ENCODE measurements at places on chromosomes 2 and 18.

GRCh38 chr18:35822413-35822812, 150.1 kb upstream of the RMP24 start:
- DNase-seq: no peak

GRCh38 chr2:2123238-2123637, 207.8 kb downstream of the MYT1L start:
- no peak for DNase-seq

GRCh38 chr18:34650121-34650545, 60.0 kb upstream of the DTNA start:
- DNase-seq: no peak

DNA sequence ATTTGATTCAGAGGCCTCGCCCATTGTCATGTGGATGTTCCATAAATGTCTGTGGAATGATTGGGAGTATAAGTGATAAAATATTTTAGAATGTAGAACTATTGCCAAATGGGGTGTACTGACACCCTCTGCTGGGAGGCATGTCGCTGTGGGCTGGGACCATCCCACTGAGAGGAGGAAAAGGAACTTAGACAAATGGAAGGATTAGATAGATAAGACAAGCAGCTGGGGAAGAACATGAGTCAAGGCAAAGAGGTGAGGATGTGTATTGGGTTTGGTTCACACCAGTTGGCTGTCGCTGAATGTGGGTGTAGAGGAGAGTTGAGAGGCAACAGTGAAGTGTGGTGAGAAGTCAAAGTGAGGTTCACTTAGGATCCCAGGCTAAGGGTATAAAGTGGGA, 4.0 kb downstream of the C2orf74 start:
- DNase-seq: no peak

DNA sequence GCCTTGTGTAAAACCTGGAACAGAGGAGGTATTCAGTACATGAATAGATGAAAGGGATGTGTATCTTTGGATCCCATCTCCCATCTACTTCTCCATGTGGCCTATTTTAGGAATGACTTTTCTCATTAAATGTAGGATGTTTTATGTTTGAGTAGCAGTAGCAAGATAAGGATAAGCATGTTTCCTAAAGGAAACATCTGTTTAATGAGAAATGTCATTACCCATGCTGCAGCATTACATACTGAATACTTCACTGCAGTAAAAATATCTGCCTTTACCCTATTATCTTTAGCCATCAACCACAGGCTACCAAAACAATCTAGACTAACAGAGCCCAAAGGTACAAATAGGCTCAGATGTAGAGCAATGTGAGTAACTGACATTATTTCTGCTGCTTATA, 419.2 kb upstream of the CYRIA start:
- no peak for DNase-seq

DNA sequence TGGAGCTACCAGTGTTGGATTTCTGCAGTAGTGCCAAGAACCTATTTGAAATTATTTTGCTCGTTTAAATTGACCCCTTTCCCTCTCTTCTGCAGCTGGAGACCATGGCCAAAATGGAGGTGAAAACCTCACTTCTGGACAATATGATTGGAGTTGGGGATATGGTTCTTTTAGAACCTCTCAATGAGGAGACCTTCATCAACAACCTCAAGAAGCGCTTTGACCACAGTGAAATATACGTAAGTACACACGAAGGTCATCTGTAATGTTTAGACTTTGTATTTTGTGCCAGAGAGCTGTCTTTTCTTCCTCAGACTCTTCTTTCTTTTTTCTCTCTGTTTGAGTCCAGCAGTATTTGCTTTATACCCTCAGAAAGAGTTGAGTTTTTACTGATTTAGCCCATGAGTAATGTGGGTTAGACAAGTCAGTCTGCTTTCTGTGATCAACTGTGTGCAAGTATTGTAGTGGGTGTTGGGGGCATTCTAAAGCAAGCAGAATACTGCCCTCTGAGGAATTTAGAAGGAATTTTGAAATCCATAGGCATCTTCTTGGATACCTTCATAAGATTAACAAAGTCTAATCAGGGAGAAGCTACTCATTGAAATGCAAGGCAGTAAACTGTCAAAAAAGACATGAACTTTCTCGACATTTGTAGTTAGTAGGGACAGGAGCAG, 31.7 kb downstream of the MYO1B start:
- no peak for DNase-seq

- DNase-seq: no peak
These were observed 11.1 kb downstream of the PROC start for GRCh38 chr2:127429291-127429690.

DNA sequence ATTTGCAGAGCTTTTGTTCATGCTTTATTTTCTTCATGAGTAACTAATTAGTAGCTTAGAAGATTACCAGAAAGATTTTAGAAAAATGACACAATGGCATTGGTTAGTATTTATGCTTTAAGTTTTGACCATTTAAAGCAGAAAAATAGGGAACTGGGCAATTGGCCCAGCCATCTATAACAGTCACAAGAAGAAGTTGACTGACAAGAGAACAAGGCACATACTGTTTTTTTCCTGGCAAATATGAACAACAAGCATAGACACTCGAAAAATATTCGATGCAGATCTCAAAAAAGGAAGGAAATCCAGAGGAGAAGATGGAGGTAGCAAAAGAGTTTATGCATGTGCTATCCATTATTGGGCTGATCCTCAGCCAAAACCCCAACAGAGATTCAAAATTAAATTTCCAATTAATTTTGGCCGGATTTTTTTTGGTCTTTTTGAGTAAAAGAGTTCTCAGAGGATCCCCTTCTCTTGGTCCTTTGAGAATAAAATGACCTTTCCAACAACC, 200.8 kb upstream of the SLC35G4 start:
- DNase-seq: no peak

- DNase-seq: no peak
These were observed 152.9 kb upstream of the SESTD1 start for GRCh38 chr2:179417436-179417949.

DNA sequence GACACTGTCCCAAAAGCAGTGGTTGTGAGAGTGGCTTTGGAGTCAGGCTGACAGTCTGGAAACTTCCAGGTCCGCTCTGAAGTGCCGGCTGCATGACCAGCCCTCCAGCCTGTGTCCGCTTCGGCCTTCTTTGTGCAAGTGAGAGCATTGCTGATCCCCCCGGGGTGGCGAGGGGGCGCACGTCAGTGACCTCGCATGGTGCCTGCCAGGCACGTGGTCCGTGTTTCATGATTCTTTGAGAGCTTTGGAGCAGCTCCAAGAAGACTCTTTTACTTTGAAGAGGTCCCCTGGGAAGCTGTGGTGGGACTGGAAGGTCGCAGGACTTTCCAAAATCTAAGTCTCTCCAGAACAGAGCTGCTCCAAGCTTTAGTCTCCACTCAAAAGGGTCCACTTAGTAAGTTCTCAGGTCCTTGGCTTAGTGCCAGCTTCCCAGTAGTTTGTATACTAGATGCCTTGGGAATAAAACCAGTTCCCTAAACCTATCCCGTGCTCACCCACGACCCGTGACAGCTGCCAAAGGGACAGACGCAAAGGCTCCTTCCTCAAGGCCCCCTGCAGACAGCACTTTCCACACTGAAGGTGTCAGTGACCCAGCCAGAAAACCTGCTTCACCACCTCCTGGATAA, 68.8 kb downstream of the ADI1 start:
- no peak for DNase-seq

DNA sequence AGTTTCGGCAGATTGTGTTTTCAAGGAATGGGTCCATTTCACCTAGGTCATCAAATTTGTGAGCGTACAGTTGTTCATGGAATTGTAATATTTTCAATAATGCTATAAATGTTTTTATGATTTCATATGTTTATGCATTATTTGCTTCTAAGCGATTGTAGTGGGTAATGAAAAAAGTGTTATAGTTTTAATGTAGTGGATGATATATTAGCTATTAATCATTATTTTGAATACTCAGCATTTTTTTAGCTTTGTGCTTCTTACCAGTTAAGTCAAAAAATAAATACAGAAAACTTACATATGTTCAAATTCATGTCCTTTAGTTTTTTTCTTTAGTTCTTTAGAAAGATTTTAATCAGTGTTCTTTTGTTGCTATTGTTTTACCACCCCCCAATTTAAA, 677.0 kb downstream of the STK39 start:
- no peak for DNase-seq

DNA sequence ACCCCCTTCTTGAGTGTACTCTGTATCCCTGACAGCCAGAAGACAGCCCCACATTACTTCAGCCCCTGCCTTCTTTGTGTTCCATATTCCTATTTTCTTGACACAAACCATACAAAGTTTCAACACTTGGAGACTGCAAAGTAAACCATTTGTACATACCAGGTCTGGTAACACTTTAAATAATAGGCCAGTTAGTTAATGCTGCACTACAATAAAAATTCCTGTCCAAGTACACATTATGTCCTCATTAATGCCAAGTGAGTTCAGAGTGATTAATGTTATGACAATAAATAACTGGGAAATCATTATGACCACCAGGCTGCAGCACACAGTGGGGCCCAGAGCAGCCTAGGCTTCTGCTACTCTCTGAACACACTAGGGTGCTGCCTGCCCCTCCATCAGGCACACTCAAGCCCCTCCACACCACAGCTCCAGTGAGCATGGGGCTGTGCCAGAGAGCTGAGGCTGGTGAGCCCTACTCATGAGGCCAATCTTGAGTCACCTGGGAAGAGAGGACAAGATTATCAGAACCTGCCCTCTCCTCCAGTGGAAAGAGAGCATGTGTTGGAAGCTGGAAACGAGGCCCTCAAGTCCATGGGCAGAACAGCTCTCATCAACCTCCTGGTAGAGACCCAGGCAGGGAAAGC, 138.7 kb downstream of the TTC32 start:
- no peak for DNase-seq

DNA sequence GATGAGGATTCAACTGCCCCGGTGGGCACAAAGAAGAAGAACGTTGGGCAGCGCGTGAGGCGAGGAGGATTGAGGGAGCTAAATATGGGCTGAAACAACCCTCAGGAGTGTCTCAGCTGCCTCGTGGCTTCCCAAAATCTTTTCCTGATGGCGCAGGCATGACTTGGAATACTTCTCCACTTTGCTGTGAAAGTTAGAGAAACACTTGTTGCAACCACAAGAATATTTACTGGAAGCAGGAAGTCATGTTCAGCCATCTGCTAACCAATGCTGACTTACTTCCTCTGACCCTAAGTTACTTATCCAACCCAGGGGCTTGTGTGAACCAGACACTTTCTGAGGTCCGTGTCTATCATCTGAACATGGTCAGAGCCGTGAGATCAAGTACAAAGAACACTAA, 148.8 kb downstream of the ARL4C start:
- DNase-seq: no peak

- no peak for DNase-seq
These were observed 511.2 kb downstream of the EIPR1 start for GRCh38 chr2:2866459-2866858.

GRCh38 chr2:86226070-86226469, 26.8 kb downstream of the MRPL35 start:
- DNase-seq: no peak
